ENCODE measurements at places on chromosomes 3 and 15.

GRCh38 chr3:18649666-18650363 is 224.7 kb upstream of the SATB1 start:
- DNase-seq: no peak

DNA sequence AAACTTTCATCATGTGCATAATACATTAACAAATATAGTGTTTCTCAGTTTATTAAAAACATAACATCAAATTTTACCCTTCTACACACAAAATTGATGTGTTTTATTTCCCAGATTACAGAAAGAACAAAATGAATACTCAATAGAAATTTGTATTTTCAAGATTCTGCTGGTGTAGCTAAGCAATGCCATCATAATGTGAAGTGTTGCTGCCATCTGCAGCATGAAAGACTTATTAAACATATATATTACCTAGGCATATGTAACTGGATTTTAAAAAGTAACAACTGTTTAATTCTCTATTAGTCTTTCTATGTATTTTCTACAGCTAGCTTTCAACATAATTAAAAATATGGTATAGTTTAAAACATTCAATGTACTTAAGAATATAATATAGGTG is 27.5 kb downstream of the PLSCR5 start:
- DNase-seq: no peak

DNA sequence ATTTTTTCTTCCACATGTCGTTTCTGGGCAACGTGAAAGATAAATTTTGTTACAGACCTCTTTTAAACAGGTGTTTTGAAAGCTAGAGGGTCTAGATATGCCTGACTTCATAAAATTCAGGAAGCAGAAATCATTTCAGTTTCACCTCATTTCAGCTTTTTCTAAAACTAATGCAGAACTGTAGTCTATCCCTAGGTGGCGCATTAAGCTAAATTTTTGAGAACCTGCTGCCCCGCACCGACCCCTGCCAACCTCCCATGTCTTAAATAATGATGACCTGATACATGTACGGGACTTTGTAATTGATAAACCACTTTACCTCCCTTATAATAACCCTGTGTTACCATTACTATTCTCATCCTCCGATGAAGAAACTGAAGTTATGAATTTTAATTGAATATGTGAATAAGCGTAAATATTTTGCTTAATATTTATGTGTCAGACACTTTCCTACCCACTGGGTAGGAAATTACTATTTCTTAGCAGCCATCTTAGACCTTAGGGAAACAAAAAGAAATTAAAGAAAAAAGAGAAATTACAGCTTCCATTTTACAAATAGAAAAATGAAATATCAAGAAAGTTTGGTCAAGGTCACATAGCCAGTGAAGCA is 78.7 kb upstream of the GCNT3 start:
- DNase-seq: peak; percentile 35

- DNase-seq: no peak
These were observed 293.8 kb downstream of the MEX3B start for GRCh38 chr15:81751816-81752545.

DNA sequence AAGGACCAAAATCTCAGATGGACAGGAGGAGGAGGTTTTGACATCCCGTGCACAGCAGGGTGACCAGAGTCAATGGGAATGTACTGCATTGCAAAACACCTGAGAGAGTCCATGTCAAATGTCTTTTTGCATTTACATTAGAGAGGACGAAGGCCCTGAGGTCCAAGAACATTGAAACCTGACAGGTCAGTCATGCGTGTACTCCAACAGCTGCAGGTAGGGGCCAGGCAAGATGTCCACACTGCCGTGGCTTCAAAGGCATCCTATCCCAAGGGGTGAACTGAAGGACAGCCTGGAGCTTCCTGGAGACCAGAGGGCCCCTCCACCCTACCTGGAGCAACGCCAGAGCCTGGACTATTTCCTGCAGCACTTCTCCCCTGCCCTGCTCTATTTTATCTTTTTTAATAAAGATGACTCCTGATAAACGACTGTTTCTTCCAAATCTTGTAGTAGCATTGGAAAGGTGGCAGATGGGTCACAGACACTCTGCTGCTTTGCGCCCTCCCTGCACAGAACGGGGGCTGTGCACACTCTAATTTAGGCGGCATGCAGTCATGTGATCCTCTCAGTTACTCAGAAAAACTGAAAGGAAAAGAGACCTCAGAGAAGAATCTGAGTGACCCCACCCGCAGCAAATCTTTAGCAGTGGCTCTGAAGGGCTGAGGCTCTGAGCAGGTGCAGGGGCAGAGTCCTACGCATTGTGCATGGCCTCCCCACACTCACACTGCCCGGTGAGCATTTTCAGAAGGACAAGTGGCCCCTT is 68.2 kb downstream of the HMCES start:
- no peak for DNase-seq

- no peak for DNase-seq
These were observed 308.1 kb upstream of the RASGRP1 start for GRCh38 chr15:38872732-38873131.

DNA sequence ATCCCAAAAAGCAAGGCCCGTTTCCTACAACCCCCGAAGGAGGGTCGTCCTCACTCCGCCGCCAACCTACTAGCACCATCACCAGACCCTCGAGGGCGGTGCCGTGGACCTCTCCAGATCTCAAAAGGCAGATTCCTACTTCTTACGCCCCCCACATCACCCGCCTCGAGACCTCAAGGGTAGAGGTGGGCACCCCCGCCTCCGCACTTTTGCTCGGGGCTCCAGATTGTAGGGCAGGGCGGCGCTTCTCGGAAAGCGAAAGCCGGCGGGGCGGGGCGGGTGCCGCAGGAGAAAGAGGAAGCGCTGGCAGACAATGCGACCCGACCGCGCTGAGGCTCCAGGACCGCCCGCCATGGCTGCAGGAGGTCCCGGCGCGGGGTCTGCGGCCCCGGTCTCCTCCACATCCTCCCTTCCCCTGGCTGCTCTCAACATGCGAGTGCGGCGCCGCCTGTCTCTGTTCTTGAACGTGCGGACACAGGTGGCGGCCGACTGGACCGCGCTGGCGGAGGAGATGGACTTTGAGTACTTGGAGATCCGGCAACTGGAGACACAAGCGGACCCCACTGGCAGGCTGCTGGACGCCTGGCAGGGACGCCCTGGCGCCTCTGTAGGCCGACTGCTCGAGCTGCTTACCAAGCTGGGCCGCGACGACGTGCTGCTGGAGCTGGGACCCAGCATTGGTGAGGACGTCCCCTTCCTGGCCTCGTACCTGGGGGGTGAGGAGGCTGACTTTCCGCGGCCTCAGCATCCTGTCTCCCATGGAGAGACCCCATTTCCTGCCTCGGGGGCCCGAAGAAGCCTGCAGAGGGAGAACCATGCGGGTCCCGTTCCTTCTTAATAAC is at the start of gene MYD88:
Gene MYD88 (plus strand): TSS at position 313 of the 842 bp plus-strand sequence. CDS start 40 bp downstream, at position 353.
- DNase-seq: peak; percentile 94

GRCh38 chr3:122410111-122410510 is 5.8 kb downstream of the WDR5B start:
- DNase-seq: no peak

DNA sequence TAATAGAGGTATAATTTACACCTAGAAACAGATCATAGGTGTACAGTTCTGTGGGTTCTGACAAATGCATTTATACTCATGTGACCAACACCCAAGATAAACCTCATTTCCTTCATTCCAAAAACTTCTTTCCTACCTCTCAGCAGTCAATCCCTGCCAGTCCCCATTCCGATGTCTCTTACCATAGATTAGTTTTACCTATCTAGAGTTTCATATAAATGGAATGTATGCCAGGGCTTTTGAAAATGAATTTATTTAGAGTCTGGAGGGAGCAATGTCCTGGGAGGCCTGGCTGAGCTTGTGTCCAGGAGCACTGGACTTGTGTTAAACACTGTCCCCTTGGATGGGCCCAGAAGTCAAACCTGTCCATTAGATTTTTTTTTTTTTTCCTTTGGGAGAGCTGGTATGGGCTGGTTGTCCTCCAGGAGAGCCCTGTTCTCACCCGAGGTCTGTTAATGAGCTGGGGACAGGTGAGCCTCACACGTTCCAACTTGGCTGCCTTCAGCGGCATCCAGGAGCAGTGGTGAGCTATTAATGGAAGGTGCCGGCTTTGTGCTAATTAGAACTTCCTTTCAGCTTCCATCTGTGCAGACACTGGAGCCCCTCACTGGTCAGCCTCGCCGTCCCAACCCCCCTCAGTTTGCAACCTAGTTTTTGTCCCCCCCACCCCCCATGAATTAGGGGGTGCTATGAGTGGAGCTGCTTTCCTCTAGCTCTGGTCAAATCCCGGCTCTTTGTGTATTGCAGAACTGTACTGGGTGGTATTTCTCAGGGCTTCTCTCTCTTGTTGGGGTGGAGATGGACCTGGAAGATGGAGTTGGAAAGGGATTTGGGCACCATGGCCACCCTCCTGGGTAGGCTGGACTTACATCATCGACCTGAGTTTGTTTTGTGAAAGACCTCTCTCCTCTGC is 40.7 kb upstream of the POLG start:
- no peak for DNase-seq

DNA sequence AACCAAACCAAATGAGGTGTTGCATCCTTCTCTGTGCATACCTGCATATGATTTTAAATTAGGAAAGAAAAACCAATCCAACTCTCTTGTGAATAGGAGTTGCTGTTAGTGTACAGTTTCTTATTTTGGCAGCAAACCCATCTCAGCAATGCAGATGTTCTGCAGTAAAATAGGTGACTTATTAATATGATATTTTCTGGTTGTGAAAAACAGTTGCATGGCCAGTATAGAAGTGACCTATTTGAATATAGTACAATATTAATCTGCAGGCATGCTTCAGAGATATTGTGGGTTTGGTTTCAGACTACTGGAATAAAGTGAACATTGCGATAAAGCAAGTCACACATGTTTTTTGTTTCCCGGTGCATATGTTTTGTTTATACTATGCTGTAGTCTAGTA is 42.2 kb downstream of the AKAP13 start:
- no peak for DNase-seq

GRCh38 chr3:24522146-24522579 is 27.5 kb upstream of the THRB start:
- DNase-seq: no peak

DNA sequence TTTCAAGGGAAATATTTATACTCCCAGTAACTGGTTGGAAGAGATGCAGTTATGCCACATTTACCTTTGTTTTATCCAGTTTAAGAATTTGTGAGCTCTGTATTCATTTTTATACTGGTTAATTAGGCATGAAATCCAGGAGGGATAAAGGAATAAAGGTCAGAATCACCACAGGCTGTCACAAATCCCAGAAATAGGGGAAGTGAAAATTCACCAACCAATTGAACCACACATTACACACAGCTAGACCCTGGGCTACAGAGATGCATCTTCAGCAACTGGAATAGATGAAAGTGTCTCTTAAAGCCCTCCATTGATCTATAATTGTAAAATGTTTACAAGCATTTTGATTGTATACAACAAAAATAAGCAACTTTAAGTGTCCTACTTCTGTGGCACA is 18.5 kb downstream of the SERPINI1 start:
- no peak for DNase-seq

DNA sequence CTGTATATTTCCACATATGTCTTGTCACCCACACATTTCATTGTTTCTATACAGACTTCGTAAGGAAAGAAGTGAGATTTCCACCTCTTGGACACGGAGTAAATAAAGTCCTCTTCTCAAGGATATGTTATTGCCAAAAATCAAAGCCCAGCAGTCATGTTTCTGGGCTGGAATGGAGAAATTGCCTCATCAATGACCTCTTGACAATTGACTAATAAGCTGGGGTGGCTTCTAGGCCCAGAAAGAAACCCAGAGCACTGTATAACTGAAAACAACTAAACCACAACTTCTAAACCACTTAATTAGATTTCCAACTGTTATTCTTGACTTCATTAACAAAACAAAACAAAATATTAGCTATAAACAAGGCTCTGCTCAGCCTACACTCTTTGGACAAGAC is 56.4 kb upstream of the SLC24A5 start:
- no peak for DNase-seq

DNA sequence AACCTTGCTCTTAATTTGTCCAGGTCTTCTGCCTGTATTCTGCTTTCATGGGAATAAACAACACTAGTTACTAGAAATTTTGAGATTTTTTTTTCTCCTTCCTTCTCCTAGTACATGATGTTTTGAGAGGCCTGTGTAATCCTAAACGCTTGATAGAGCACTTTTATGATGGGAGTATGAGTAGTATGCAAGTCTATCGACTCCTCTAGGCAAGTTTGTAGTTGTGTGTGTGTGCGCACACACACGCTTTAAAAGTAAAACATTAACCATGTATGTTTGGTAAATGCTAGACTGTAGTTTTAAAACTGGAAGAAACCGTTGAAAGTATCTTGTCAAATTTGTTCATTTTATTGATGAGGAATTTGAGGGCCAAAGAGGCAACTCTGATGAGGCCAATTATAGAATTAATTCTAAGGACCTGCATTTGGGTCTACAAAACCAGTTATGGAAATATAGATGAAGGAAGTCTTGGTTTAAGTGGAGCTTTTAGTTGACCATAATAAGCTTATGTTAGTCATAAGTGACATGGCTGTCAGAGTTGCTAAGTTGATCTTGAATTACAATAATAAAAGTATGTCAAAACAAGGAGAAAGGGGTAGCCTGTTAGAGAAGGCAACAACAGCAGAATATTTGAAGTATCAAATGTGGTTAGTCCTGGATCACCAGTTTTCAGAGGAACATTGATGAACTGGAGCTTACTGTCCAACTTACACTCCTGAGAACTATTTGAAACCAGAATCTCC is 47.1 kb downstream of the AKAP13 start:
- no peak for DNase-seq

- DNase-seq: no peak
These were observed 177.5 kb downstream of the EPHA6 start for GRCh38 chr3:96991800-96992365.

GRCh38 chr3:63791974-63792373 is 27.1 kb upstream of the C3orf49 start:
- no peak for DNase-seq

GRCh38 chr3:60268123-60268522 is 983.1 kb downstream of the FHIT start:
- DNase-seq: no peak

- no peak for DNase-seq
These were observed 141.6 kb upstream of the SLC2A2 start for GRCh38 chr3:171168086-171168485.

DNA sequence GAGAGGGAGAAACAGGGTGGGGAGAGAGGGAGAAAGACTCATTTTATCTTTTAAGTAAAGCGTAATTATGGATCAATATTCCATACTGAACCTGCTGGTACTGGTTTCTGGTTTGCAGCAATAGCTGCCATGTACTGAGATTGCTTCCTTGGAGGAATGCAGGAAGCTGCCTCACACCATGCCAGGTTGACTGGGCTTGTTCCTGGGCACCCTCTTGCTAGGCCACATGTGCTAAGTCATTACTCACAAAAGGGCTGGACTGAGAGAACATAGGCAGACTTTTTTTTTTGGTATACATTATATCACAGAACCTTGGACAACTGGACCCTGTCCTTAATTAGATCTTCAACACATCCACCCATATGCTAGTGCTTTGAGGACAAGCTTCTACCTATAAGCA is 193.4 kb downstream of the ZNF621 start:
- no peak for DNase-seq

- no peak for DNase-seq
These were observed 17.5 kb downstream of the RGMA start for GRCh38 chr15:93071469-93071936.

- DNase-seq: no peak
These were observed 153.1 kb downstream of the OSBPL10 start for GRCh38 chr3:31828007-31828406.
